ENCODE measurements at places on chromosomes 6 and 20.

DNA sequence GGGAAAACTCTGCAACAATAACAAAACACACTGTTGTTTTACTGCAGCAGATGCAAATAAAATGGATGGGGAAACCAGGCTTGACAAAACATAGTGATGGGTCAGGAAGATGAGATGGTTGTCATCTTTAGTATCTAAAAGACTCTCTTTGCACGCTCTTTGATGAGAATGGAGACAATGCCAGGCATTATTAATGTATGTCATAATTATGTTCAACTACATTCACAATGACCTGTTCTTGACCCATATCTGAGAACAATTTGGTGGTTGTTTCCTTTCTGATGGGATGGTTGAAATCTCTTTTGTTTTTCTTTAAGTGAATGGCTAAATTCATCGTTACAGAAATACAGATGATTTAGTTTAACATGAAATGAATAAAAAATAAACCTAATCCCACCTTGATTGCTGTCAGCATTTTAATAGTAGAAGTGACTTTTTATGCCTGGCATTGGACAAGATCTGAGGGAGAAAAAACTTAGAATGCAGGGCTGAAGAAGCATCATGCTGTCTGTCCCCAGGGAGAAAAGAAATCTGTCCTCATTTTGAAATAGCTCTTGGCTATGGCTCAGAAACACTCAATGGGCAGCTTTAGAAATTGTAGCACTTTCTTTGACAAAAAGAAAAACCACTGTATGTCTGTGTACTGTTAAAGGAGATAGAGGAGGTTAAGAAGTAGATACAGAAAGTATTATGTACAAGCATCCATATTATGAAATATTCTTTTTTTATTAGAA lies 12.4 kb upstream of the GRIK2 start:
- DNase-seq, result no peak

DNA sequence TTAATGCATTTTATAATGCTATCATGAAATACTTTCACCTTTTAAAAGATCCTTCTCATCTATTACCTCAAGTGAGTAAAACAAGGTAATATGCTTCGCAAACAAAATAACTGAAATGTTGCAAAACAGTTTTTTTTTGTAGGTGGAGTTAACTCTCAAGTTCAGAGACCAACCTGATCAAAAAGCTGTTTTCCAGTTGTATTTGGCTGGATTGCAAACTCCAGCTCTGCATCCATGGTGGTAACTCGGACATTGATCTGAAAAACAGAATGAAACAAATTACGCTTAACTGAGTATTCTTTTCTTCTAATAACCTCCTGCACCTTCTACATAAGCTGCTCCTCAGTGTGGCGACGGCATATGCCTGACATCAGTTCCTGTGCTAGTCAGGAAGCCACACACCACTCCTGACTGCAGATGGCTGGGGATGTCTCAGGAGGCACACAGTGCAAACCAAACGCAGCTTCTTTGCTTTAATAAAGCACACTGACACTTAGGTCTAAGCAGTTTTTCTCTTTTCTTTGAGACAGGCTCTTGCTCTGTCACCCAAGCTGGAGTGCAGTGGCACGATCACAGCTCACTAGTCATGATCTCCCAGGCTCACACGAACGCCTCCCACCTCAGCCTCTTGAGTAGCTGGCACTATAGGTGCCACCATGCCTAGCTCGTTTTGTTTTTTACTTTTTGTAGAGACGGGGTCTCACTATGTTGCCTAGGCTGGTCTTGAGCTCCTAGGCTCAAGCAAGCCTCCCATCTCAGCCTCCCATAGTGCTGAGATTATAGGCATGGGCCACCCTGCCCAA lies 29.9 kb downstream of the EZR start:
- DNase-seq, result no peak

- DNase-seq, result no peak
Measured at GRCh38 chr6:22550971-22551670, 18.2 kb upstream of the HDGFL1 start.

DNA sequence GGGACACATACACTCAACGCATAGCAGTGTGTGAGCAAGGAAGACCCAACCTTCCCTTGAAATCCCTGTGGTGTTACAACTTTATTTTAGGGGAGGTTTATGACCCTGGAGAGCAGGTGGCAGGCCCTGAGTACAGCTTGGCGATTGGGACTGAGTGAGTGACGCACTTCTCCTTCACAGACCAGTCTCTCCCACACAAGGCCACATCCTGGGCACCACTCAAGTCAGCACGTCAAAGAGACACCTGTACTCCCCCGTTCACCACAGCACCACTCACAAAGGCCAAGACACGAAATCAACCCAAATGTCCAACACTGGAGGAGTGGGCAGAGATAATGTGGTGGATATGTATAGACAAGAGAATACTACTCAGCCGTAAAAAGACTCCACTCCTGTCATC lies 57.0 kb upstream of the FRMD1 start:
- no peak for DNase-seq

DNA sequence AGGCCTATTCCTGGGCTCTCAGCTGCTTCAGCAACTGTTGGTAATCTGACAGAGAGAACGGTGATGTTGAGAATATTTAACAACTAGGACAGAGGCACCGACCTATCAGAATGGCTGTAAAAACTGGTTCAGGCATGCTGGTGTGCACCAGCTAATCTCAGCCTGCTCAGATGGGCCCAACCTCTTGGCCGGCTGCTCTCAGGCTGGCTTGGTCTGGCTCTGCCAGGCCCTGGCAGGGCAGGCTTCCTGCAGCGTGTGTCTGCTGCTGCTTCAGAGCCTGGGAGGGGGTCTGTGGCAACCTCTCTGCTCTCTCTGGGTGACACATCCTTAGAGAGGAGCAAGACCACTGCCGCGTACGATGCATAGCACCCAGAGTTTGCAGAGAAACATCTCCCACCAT lies 4.8 kb downstream of the SLC2A12 start:
- no peak for DNase-seq

GRCh38 chr6:165308926-165309731 lies at the start of gene C6orf118:
TSS of gene C6orf118 (minus strand) at chr6:165309605. CDS start at chr6:165309586, 19 bp downstream.
- no peak for DNase-seq

DNA sequence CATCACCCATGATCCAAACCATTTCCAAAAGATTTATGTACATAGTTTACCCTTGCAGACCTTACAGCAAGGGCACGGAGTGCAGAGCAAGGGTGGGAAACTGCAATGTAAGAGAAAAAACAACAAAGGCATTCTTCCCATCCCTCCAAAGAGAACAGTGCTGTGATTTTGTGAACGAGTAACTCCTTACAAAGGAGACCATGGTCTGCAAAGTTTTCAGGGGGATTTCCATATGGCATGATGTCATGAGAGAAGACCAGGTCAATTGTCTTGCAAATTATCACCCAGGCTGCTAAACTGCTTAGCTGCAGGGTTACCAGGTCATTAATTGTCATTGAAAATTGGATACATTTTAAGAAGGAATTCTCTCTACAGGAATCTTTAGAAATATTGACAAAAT lies 58.3 kb downstream of the LAMP5 start:
- no peak for DNase-seq

GRCh38 chr6:35213824-35214756 lies at the start of gene SCUBE3:
TSS of gene SCUBE3 (plus strand) at chr6:35213956. CDS start at chr6:35214419, 463 bp downstream.
- DNase-seq, result no peak

GRCh38 chr6:130681028-130681427 lies 146.2 kb upstream of the SMLR1 start:
- no peak for DNase-seq

DNA sequence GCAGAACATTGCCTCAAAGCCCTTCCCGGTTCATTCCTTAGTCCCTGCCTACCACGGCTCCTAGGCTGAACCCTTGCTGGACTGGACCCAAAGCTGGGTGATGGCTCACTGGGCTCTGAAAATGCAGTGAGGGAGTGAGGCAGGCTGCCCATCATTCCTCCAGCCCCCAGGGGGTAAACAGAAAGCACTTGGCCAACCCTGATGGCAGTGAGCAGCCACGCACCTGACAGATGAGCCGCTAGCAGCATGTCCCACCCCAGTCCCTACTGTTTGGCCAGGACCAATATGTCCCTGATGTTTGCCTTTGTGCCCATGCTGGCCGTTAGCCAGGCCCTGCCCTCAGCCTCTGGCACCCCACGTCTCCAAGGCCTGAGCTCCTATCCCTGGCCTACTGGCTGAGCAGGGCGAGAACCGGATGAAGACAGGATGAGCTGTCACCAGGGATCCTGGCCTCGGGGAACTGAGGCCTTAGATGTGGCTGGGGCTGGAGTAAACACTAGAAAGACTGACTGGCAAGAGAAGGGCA lies 19.4 kb upstream of the BAK1 start:
- no peak for DNase-seq

DNA sequence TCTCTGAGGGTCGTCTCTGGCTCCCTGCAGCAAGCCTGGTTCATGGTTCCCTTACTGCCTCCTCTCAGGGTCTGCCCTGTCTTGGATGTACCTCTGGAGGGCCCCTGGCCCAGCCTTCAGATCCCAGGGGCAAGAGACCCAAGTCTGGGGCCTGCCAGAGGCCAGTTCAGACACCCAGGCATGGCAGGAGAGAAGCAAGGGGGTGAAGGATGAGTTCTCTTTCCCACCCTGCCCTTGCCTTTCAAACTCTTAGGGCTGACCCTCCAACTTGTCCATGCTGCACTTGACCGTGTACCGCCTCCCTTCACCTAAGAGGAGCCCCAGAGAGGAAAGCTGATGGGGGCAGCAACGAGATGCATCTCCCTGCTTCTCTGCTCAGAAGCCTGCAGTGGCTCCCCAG lies 4.2 kb downstream of the GDAP1L1 start:
- DNase-seq, result no peak

GRCh38 chr6:24821860-24822444 lies 23.2 kb upstream of the ARMH2 start:
- DNase-seq, result no peak

- DNase-seq, result no peak
Measured at GRCh38 chr6:90893400-90893799, 306.5 kb upstream of the MAP3K7 start.

DNA sequence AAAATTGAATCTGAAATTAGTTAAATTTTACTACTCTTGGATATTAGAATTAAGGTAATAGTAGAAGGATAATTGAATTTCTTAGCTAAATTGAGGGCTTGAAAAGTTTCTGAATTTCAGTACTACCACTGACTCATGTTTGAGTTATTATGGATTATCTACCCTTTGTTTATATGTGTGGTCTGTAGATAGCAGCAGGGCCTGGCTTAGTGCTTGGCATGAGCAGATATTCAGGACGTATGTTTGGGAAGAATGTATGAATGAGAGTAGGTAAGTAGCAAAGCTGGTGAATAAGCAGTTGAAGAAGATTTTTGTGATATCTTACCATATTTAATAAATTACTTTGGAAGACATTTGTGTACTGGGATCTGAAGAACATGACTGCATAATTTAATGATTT lies 152.7 kb downstream of the MACROD2 start:
- no peak for DNase-seq

DNA sequence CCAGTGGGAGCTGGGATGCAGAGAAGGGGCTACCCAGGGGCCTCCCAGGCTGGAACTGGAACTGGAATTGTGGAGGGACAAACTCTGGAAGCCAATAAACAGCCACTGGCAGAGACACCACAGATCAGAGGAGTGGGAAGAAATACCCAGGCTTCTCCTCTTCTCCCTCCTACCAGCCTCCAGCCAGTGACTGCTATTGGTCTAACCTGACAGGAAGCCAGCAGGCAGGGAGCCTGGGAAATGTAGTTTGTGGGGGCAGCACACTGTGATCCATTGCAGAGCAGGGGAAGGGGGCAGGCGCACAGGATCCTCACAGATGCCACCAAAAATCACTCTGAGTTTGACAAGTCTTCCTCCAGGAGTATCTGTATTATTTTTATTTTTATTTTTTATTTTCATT lies 12.1 kb upstream of the MLN start:
- DNase-seq, result no peak

DNA sequence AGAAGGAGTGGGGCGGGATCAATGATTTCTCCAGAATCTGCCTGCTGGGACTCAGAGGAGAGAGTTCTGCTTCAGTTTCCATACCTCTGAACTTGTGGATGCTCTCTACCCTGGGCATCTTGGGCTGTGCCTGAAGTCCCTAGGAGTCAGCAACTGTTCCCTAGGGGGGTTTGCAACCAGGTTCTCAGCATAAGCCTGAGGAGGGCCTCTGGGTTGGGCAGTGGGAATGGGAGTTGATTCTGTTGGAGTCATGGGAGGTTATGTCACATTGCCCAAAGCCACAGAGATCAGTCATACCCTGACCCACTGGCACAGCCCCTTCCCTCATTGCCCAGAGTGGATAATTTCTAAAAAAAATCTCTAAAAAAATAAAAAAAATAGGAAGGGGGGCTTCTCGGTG lies 47.4 kb downstream of the MOCS1 start:
- no peak for DNase-seq

GRCh38 chr6:63683071-63683603 lies 47.5 kb downstream of the PHF3 start:
- DNase-seq, result no peak

- no peak for DNase-seq
Measured at GRCh38 chr6:120534954-120535353, 799.3 kb downstream of the TBC1D32 start.

- no peak for DNase-seq
Measured at GRCh38 chr6:56647172-56647762, 4.6 kb upstream of the DST start.

DNA sequence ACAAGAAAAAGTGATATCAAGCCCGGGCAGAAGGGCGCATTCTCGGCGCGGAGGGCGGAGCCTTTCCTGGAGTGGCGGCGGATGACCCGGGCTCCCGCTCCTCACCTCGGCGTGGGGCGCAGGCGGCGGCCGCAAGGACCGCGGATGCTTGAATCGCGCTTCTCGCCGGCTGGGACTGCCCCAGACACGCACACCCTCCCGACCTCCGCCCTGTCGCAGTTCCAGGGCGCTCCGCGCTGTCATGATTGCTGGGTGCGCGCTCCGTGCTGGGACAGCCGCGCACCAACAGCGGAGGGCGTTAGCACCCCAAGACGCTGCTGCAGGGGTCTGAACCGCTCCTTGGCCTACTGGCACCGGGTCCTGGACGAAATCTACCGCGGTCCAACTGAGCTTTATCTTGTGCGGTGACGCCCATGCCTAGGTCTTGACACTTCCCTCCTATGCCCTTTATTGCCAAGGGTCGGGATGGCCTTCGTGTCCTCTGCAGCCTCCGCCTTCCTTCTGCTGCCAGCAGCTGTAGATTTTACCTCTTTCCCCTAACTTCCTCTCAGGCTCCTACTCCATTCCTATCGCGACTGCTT lies 43.3 kb downstream of the IRAK1BP1 start:
- no peak for DNase-seq

GRCh38 chr20:51528263-51529027 lies 14.1 kb downstream of the NFATC2 start:
- no peak for DNase-seq

GRCh38 chr20:6055161-6055783 lies 1.4 kb upstream of the LRRN4 start:
- DNase-seq, result no peak

DNA sequence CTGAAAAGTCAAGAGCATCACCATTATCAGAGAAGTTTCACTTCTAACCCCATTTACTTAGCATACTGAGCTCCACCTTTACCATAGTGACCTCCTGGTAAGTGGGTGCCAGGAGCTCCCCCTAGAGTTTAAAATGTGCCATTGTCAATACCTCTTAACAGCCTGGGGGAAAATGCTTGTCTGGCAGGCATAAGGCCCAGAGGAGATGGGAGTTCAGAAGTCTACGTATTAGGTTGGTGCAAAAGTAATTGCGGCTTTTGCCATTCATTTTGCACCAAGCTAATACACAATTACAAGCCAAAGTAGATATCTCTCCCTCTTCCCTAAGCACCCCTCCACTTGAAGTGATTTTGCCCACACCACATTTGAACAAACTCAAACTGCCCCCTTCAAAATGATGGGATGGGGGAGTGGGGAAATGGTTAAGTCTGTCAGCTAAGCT lies 919.0 kb downstream of the KIF16B start:
- no peak for DNase-seq

GRCh38 chr20:10629946-10630650 lies 43.7 kb downstream of the JAG1 start:
- no peak for DNase-seq
